ENCODE measurements at places on chromosomes 1 and 21. TPM values are rescaled to one million over a fixed set of nuclear protein-coding genes. Genes with fewer than 3 reads are reported as not detected.

DNA sequence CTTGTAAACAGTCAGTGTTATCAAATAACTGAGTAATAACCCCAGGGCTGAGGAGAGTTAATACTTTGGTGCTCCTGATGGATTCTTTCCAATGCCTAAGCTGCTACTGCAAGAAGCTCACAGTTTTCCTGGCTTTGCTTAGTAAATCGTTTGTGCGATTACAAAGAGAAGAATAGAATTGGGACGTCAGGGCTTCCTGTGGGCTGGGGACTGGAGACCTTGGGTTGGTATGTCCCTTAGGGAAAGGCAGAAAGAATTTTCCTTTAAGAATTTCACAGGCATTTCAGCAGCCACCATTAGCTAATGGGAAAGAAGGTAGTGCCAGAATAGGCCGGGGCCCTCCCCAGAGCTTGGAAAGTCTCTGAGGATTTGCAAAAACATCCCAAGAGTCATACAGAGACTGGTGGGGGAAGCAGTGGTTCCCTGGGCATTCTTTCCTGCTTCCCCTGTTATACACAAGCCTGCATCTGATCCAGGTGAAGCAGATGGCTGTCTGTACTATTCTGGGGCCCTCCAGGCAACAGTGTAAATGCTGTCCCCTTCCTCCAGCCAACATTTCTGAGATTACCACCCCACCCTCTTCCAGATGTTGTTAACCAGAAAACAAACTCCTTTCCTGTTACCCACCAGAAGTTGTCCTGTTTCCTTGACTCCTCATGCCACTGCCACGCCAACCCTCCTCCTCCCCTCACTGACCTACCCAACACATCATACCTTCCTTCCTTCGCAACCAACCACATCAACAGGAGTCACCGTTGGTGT lies 40.2 kb downstream of the PLXNA2 start:
- no peak for DNase-seq

DNA sequence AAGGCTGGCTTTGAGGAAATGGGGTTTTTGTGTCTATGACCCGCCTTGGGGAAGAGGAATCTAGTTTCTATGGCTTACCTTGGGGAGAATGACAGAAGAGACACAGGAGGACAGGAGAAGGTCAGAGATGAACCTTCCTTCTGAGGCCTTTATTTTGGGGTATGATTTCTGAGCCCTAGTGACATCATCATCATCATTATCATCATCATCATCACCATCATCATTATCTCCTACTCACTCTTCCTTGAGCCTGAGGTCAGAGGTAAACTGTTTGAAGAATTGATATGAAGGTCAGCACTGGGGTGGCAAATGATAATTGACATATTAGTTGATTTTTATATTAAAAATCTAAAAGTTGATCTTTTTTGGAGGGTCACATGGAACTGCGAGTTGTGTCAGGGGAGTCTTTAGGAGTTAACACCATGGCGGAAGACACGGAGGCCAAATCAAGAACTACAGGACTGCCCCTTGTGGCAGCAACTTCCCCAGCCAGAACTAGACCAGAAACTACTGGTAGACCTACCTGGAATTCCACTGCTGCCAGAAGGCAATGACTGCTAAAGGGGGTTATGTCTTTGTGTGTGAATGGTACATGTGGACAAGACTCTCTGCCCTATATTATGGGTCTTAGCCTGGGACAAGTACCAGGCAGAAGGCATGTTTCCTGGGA lies 49.8 kb upstream of the WLS start:
- no peak for DNase-seq

GRCh38 chr1:28755701-28756100 lies 19.0 kb downstream of the YTHDF2 start:
- DNase-seq, result no peak

GRCh38 chr21:21101911-21102310 lies 103.7 kb downstream of the NCAM2 start:
- no peak for DNase-seq

The IFNLR1 gene
- polyA plus RNA-seq, result 0.10 TPM

The DIO1 gene
- polyA plus RNA-seq, result 0.37 TPM

Measured in forelimb muscle (tissue), 1 donor.